ENCODE measurements at places on chromosomes 2 and 18.

GRCh38 chr2:100141906-100142305 is 484 bp downstream of the AFF3 start:
- DNase-seq: no peak

DNA sequence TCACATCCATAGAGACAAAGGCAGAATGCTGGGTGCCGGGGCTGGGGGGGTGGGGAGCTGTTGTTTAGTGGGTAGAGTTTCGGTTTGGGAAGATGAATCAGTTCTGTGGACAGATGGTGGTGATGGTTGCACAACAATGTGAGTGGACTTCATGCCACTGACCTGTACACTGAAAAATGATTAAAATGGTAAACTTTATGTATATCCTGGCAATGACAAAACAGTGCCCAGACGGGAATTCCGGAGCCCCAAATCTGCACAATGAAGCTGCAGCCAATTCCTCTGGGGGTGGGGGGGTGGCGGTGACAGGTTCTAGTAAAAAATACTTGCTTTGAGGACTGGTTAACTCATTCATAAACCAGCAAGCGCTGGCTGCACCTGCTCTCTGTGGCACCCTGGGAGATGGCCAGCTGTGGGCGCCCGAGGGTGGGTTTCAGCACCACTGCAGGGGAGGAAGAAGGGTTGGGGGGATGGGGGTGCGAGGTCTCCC is 81.8 kb upstream of the HPCAL1 start:
- no peak for DNase-seq

- no peak for DNase-seq
Observed at GRCh38 chr2:127101048-127101611, 5.8 kb downstream of the BIN1 start.

DNA sequence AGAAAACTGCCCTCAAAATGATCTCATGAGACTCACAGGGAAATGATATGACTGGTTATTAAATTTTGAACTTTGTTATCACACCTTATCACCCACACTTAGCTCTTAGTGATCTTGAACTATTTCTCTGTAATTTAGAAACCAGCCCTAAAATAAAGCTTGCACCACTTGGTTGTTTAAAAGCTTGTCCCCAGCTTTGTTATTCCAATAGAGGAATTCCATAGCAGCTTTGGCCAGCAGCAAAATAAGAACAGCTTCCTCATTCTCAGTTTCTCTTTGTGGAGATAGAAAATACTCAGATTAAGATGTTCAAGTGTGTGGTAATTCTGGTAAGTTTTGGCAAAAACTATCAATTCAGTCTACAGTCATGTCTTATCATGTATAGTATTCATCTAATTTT is 54.4 kb upstream of the CCDC68 start:
- DNase-seq: no peak

- no peak for DNase-seq
Observed at GRCh38 chr2:115650827-115651226, 1208.4 kb downstream of the DPP10 start.

- no peak for DNase-seq
Observed at GRCh38 chr2:170886386-170886785, 42.7 kb upstream of the GORASP2 start.

DNA sequence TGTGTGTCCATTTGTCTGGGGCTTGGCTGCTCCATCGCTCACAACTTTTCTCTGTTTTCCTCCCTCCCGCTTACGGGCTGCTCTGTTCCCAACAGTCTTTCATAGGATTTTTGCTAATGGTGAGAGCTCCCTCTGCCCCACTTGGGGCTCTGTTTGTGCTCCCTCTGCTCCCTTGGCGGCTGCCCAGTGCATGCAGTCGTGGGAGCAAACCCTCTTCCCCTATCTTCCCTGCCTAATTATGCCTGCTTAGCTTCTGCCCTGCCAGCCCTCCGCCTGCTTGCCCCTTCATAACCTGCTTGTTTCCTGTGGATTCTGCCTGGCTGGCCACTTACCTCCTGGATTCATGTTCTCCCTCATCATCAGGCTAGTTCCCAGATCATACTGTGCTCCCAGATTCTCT is 6.6 kb upstream of the KRTCAP3 start:
- DNase-seq: no peak

DNA sequence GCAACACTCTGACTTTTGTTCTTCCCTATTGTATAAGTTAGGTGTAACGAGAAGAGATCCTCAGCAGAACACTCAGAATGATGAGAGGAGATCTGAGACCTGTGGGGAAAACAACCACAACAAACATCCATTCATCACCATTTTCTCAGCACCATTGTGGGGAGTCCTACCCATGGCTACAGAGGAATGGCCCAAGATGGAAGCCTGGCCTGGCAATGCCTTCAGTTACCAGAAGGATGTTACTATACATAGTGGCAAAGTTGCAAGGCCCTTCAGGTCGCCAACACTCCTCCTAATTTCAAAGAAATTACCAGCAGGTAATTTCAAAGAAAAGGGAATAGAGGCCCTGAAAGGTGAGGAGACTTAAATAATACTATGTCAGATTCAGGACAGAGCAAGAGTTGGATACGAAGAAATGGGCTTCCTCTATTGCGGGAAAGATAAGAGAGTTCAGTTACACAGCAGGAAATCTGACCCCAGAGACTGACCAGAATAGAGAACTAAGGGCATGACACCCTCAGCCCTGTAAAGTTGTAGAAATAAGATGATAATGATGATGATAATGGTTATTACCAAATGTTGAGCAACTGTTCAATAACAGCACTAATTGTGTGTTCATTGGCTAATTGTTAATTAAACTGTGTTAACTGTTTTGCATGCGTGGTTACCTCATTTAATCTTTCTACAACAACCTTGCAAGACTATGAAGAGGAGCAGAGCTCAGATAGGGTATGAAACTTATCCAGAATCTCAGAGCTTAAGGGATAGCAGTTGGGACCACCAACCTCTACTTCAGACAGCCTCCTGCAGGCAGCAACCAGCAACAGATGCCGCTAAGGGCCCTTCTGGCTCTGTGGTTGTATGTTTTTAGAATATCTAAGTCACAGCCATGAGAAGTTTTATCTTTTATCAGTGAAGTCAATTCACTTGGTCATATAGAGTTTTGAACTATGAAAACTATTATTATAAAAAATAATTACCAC is 37.5 kb downstream of the DHRS9 start:
- no peak for DNase-seq

DNA sequence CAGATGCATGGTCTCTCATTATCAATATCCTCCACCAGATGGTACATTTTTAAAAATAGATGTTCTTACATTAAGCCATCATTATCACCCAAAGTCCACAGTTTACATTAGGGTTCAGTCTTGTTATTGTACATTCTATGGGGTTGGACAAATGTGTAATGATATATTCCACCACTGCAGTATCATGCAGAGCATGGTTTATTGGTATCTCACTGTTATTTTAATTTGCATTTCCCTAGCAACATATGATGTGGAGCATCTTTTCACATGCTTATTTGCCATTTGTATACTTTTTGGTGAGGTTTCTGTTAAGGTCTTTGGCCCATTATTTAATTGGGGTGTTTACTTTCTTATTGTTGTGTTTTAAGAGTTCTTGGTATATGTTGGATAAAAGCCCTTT is 95.7 kb downstream of the PTH2R start:
- no peak for DNase-seq

DNA sequence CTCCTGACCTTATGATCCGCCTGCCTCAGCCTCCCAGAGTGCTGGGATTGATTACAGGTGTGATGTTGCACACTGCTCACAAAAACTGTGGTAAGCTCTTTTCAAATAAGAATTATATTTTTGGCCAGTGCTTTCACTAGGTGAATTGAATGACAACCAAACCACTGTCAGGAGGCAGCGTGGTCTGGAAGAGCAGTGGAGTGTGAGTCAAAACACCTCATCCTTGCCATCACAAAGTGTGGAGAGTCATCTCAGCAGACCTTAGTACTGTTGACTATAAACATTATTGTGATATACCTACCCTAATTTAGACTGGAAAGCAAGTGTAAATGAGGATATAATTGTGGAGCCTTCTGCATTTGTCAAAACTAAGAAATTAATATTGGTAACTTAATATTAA is 61.3 kb downstream of the UBE2E3 start:
- no peak for DNase-seq

GRCh38 chr18:59631583-59632181 is 65.5 kb downstream of the CCBE1 start:
- DNase-seq: no peak

DNA sequence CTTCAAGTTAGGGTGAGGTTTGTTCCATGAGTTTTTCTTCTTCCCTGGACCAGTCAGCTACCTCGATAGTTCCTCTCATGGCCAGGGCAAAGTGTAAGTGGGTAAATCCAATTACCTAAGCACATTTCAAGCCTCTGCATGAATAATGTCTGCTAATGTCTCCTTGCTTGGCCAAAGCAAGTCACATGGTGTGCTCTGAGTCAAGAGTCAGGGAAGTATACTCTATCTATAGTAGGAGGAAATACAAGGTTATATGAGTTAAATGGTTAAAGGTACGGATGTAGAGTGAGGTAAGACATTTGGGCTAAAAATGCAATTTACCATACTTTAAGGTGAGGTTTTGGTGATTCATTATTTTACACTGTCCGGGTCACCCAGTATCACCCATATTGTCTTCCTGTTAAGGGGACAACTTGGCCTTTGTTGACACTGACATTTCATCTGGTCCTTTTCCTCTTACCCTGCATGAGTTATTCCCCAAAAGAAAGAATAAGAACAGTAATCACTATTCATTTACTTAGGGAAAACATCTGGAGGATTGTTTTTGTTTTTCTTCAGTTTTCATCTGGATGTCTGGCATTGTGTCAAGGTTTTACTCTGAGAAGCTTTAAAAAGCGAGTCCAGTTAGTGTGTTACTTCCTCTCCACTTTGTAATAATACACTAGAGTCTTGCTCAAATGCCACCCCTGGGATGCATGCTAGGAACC is 405.5 kb downstream of the RND3 start:
- DNase-seq: no peak
